Fibroblast of skin of scalp (primary cell): ENCODE measurements at places on chromosomes 2 and 18.
A peak's percentile ranks its signal among the peaks of the same experiment; 100 is the strongest.

- no peak for DNase-seq
Measured at GRCh38 chr2:199734011-199734410, 117.0 kb downstream of the FTCDNL1 start.

- DNase-seq = no peak
Measured at GRCh38 chr2:162538967-162539366, 195.0 kb downstream of the GCA start.

DNA sequence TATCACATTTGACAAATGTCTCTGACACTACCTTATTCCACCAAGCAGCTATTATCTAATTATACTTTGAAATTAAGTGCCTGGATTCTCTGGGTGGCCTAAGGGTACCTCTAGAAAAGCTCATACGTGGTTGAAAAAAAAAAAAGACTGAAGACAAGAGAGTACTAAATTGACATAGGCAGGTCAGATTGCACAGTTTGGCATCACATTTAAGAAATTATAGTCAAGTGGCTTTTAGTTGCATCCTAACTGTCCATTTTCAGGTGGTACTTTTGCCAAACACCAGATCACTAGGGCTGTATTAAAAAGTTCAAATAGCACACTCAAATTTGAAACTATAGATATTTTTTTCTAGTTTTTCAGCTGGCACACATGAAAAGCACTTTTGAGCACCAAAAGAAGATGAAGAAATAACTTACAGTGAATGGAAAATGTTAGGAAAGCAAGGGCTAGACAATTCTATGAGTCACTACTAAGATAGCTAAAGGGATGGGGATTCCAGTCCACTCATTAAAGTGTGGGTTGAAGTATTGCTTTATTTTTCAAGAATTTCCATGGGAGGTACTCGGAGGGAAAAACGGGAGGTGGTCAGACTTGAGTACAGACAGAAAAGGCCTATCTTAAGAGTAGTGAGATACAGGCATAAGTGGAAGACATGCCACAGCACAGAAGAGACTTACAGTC lies 106.5 kb upstream of the COL5A2 start:
- DNase-seq = peak; percentile 96

GRCh38 chr2:56211048-56211447 lies 27.3 kb downstream of the CCDC85A start:
- no peak for DNase-seq

DNA sequence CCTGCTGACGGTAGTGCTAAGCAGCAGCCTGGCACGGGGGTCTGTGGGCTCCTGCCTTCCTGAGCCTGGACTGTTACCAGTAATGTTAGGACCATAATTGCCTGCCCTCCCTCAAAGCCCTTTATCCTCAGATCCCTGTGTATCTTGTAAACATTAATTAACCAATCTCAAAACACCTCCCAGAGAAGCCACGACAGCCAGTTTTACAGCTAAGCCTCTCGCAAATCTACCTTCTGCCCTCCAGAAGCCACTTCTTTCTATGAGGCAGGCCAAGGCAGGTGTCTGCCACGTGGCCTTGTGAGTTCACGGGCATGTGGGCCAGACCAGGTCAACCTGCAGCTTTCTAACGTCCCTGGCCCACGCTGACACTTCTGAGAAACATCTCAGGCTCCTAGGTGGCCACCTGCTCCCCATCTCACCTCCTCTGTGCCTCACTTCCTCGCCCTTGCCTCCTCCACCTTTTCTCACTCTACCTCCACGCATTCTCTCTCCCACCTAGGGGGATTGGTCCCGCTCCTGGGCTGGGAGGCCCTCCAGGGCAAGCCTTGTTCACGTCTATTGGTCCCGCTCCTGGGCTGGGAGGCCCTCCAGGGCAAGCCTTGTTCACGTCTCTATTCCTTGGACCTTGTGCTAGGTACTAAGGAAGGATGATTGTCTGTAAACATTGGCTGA lies 64.3 kb downstream of the EDAR start:
- DNase-seq = no peak

DNA sequence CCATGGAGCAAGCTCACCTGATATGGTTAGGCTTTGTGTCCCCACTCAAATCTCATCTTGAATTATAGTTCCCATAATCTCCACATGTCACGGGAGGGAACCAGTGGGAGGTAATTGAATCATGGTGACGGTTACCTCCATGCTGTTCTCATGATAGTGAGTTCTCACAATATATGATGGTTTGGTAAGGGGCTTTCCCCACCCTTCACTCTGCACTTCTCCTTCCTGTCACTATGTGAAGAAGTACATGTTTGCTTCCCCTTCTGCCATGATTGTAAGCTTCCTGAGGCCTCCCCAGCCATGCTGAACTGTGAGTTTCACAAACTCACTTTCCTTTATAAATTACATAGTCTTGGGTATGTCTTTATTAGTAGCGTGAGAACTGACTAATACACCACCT lies 435.7 kb upstream of the ID2 start:
- DNase-seq = no peak

DNA sequence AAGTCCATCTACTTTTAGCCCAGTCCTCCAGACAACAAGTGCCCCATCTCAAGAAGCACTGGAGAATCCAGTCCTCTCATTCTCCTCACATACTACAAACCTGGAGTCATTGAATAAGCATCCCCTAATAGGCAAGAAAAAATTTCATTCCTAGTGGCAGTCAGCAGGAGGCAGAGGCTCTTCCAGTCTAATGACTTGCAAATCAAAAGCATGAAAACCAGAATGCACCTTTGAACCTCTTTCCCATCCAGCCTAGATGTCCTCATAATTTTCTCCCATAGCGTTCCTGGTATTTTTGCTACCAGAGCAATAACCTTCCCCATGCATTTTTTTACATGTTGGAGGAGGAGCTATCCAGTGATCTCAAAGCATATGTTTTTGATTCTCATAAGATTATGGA lies 252.6 kb downstream of the TTC32 start:
- DNase-seq = peak; percentile 70

- DNase-seq = no peak
Measured at GRCh38 chr2:129876541-129876940, 102.9 kb upstream of the RAB6C start.

DNA sequence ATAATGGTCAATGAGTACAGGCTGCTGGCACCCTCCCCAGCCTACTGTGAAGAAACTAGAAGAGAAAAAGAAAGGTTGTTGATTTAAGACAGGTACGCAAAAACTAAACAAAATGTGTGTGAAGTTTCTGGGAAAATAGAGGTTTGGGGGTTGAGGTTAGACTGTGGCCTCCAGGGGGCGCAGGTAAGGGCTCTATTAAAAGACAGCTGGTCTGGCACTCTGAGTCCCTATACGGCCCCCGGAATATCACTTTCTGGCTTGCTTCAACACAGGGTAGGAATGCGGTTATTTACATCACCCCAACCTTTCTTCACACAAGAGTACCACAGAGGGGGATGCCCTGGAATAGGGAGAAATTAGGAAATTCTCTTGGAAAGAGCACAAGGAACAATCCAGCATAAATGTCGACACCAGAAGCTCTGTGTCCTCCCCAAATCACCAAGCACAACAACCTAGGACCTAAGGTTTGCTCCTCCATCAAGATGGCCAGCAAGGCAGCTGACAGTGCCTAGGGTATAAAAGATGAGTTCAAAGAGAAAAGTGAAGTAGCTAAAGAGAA lies 480.8 kb upstream of the KLHL29 start:
- peak; percentile 17 for DNase-seq

DNA sequence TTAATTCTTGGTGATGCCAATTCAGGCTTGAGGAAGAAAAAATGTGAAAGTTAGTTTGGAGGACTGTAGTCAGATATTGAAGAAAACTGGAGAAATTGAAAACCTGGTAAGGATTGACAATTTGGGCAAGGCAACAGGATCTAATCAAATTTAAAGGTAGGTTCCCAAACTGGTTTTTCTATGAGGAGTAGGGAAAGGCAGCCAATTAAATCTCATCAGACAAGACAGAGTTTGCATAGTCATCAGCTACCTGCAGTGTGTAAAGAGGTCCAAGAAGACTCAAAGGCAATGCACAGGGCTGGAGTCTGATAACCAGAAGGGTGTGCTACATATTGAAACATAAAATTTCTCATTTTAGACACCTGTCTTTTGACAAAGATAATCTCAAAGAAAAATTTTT lies 16.0 kb upstream of the CAB39 start:
- no peak for DNase-seq

DNA sequence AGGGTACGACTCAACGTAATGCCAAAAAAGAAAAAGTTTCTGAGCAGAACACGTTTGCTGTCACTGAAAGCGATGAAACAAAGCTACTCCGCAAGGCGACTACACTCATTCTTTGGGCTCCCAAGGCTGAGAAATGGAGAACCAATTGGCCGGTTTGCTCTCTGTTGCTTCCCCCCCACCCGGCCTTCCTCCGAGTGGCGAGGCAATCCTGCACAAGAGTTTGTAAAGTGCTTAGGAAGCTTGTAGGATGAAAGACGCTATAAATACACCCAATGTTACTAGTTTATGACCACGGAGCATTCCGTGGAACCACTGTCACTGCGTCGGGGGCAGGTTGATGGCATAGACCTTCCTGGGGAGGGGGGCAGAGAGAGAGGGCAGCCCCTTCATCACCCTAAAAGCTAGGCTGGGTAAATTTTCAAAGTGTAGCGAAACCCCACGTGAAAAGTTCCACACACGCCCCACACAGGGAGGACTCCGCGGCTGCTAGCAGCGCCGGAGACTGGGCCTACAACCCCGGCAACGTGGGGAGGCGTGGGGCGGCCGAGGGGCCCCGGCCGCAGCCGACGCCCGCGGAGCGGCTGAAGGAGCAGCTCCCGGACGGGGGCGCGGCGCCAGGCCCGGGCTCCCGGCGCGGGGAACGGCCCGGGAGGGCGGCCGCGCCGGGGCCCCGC lies 915 bp downstream of the CUL3 start:
- DNase-seq = peak; percentile 43

DNA sequence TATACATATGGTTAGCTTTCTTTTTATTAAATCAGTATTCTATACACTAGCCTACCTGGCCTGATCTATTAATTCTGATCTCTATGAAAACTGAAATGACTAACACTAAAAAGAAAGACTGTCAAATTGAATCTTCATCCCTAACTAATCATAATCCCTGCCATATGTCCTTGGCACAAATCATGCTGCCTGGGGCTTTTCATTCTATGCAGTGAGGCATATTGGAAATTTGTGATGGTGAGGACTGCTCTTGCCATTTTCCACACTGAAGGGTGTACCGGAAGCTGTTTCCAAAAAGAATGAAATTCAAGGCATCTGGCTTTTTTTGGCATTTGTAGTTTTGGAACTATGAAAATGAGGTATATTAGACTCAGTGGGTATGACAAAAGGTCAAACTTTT lies 39.7 kb downstream of the RAPGEF4 start:
- no peak for DNase-seq

- DNase-seq = peak; percentile 97
Measured at GRCh38 chr18:13447621-13448334, 229.2 kb downstream of the LDLRAD4 start.

- peak; percentile 58 for DNase-seq
Measured at GRCh38 chr2:28339516-28340175, 53.0 kb upstream of the FOSL2 start.

- DNase-seq = no peak
Measured at GRCh38 chr2:30948130-30948529, 140.9 kb upstream of the CAPN13 start.

DNA sequence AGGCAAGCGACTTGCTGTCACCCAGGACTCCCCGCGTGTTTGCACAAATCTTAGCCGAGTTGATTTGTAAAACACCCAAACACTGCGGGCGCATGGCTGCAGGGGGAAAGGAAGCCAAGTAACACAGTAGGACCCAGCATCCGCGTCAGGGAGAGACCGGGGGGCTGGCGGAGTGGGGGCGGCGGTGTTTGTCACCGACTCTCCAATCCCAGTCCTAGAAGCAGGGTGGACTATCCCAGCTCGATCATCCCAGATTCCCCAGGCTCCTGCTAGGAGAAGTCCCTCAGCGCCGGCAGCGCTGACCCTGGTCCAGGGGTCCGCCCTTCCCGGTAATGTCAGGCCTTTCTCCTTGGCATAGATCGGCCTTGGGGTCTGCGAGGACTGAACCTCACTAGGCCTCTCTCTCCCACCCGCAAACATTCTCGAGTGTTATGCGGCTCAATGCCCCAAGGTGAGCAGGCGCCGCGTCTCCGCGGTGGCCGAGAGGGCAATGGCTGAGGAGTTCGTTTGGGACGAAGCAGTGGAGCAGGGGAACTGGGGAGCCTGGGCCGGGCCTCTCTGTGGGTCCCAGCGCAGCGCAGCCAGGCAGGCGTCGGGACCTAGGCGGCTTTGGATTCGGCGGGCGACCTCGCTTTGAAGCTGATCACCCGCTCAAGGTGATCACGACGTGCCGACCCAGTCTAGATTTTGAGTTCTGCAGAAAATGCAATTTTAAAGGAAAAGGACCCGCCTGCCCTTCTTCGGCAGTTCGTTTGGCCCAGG lies 1.5 kb upstream of the GDF7 start:
- no peak for DNase-seq

GRCh38 chr2:105143467-105144151 lies 97.9 kb upstream of the GPR45 start:
- DNase-seq = peak; percentile 30

DNA sequence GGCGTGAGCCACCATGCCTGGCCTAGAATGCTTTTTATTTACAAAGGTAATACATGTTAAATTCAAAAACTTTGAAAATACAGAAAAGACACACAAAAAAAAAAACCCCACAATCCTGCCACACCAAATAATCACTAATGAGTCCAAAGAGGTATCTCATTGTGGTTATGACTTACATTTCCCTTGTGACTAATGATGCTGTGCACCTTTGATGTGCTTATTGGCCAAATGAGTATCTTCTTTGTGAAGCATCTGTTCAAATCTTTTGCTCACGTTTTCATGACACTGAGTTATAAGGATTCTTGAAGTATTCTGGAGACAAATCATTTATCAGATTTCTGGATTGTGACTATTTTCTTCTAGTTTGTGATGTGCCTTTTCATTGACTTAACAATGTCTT lies 6.4 kb upstream of the NLRC4 start:
- DNase-seq = no peak

GRCh38 chr2:97740590-97741182 lies 27.3 kb downstream of the ZAP70 start:
- DNase-seq = peak; percentile 36

- peak; percentile 95 for DNase-seq
Measured at GRCh38 chr2:27703638-27704341, 40.1 kb downstream of the SLC4A1AP start.

DNA sequence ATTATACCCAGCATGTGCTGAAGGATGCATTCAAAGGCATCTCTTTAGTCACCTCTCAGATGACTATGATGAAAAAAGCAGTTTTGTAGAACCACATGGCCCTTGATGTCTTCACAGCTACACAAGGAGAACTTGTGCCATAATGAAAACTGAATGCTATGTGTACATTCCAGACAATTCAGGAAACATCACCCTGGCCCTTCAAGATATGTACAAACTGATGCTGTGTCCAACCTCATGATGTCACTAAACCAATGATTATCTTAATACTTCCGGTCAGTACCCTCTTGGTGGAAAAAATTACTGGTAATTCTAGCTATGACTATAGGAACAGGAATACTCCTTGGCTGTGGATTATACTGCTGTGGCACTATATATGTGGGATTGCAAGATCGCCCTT lies 20.0 kb downstream of the DUSP11 start:
- DNase-seq = no peak

DNA sequence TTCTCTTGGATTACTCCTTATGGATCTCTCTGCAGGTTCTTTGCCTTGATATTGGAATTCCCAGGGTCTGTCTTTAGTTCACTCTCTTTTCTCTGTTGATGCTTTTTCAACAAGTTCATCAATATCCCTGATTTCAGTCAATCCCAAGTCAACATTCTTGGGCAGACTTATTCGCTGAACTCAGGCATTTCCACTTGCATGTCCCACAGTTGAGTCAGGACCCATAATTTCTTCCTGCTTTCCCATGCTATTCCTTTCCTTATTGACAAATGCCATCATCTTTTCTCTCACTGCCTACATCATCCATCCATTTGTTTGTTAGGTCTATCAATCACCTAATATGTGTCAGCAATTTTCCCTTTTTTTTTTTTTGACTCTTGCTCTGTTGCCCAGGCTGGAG lies 11.6 kb downstream of the GPD2 start:
- DNase-seq = peak; percentile 26
